ENCODE measurements at places on chromosomes 4 and X.
A peak's percentile ranks its signal among the peaks of the same experiment; 100 is the strongest.

- no peak for DNase-seq
Measured at GRCh38 chr4:11297627-11298026, 131.1 kb downstream of the HS3ST1 start.

GRCh38 chr4:139460565-139460964 is 6.6 kb downstream of the RAB33B start:
- DNase-seq = no peak

GRCh38 chr4:123234955-123235354 is 161.6 kb upstream of the SPRY1 start:
- DNase-seq = peak; percentile 69

DNA sequence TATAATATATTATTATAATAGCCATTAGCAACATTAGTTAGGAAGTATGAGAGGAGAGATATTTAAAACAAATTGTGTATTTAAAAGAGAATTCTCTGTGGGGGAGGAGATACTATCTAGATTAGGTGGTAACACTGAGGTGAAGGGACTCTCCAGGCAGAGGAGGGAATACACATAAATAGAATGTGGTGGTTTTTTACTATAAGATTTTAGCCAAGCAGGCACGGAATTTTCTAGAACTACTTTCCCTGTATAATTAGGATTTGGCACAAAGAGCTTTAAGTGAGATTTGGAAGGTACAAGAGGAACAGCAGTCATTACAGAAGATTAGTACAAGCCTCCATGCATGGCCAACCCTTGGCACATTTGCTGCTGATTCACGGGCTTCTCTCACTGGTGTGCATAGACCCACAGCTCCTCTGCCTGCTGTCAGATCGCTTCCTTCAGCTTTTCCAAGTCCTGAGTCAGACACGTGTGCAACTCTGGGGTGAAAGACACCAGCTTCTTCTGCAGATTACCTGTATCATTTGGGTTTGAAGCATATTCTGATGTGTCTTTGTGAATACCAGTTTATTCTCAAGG is 685.5 kb downstream of the KCTD8 start:
- no peak for DNase-seq

DNA sequence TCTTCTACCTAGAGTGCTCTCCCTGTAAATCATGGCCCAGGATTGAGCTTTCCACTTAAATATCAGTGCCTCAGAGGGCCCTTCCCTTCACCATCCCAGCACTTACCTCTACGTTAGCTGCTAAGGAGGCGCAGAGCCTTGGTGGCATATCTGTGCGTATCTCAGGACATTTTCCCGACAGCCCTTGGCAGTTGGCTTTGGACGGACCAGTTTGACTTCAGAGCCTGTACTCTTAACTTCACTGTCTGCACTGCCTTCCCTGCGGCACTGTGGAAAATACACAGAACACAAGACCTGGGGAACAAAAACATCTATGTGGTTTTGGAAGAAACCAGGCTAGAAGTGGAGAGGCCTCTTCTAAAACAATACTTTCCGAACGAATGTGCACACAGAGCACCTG is 2.4 kb downstream of the TADA2B start:
- DNase-seq = no peak

DNA sequence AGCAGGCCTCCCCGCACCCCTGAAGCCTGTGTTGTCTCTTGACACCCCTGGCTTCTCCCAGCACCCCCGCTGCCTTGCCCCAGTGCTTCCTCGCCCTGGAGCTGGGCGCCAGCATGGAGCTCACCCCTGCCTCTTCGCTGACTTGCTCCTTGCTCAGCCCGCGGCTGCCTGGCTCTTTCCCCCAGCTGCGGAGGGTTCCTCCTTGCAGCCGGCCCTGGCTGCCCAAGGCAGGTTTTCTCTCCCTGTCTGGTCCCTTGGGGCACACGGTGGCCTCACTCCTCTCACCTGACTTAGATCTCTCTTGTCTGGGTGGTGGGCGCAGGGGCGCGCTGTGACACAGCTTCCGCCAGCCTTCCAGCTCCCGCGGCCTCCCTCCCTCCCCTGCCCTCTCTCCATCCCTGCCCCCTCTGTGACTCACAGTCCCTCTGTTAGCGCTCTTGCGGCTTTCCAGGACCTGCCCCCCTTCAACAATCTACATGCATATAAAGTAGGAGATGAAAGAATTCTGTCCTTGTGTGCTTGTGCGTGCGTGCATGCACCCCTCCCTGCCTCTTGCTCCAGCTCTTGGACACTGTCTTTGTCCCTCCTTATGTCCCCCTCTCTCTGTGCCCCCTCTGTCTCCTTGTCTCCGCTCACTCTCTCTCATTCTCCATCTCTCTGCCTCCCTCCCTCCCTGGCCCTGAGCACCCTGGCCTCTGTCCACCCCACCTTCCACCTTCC is 2.2 kb downstream of the PLXNB3 start:
- DNase-seq = peak; percentile 79

GRCh38 chr4:105714071-105714521 is 5.5 kb downstream of the GSTCD start:
- peak; percentile 13 for DNase-seq

DNA sequence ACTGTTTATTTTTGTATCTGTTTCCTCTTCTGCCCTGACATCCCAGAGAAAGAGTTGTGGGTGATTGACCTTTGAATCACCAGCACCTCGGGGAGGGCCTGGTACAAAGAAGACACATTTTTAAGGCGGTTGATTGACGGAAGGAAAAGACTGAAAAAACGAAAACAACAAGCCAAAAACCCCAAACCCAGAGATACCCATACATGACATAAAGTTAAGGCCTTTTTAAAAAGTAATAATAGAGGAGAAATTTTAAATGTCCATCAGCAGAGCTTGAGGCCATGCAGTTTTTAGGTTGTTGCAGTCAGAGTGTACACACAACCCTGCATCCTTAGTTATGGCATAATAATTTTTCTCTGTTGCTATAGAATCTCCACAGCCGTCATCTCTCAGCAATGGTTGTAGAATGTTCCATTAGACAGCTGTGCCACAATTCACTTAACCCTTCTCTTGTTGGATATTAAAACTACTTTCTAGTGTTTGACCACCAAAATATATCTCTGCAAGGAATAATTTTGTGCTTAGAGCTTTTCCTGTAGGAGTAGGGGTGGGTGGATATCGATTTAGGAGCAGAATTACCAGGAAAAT is 110.2 kb downstream of the GNL3L start:
- DNase-seq = no peak

- DNase-seq = peak; percentile 35
Measured at GRCh38 chrX:118655561-118656246, 71.7 kb upstream of the IL13RA1 start.

GRCh38 chr4:124803026-124803425 is 90.5 kb upstream of the ANKRD50 start:
- DNase-seq = no peak

DNA sequence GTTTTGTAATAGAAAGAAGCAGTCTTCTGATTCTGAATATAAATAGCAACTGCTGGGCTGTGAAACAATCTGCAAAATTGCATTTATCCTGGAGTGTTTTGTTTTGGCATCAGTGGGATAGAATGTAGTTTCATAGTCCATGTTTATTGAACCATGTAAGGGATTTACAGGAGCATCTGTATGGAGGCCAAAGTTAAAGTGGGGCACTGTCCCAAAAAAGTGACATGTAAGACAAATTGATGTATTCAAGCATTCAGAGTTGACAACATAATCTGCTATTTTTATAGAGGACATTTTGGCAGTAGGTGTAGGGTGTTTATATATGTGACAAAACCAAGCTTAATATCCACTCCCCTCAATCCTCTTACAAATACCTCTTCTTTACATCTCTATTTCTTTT is 200.5 kb upstream of the ANK2 start:
- no peak for DNase-seq

GRCh38 chr4:99845708-99846469 is 29.3 kb downstream of the DAPP1 start:
- no peak for DNase-seq

DNA sequence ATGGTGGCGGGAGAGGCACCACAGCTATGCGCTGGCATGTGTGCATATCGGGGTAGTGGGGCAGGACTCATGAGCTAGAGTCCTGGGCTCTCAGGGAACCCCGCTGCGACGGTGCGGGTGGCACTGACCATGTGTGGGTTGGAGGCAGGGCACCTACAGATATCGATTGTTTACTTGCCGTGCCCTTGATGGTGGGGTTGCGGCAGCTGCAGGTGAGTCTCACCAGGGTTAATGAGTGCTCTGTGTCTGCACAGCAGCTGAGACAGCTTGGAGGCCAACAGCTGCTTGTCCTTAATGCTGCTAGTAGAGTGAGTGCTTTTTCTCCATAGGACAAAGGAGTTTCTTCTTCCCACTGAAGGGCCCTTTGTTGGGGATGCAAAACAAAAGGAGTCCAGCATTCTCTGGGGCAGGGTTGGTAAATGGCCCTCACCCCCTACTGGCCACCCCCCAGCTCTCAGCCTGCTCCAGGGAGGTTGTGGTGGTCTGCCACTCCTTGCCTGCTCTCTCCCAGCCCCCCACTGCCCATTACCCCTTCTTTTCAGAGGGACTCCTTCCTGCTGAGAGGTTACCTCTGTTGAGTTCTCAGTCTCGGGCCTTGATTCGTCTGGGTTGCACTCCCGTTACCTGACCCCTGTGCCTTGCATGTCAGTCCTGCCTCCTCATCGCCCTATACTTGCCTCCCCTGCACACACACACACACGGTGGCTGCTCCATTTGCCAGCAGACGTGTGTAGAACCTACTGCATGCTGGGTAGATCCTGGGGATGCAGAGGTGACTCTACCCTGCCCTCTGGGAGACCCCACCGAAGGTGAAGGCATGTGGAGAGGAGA is 52.8 kb downstream of the TBC1D14 start:
- no peak for DNase-seq

GRCh38 chr4:7585768-7586167 is 151.0 kb upstream of the PSAPL1 start:
- no peak for DNase-seq

DNA sequence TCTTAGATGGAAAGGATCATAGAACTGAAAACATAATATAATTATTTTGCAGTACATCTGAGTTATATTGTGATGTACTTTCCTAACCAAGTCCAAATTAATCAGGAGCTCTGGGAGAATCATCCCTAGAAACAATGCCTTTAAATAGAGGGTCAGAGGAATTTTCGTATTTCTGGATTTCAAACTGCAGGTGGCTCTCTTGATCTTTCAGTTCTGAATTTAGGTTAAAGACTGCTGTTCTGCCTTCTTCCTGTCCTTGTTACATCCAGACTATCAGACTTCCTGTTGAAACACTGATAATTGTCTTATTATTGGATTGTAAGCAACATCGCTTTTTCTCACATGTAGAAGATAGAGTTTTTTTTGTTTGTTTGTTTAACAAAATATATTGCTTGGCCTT is 142.7 kb downstream of the RPA4 start:
- DNase-seq = no peak

- DNase-seq = no peak
Measured at GRCh38 chrX:137425273-137425902, 140.5 kb upstream of the ZIC3 start.

- peak; percentile 50 for DNase-seq
Measured at GRCh38 chr4:22090661-22091351, 142.2 kb upstream of the KCNIP4 start.

DNA sequence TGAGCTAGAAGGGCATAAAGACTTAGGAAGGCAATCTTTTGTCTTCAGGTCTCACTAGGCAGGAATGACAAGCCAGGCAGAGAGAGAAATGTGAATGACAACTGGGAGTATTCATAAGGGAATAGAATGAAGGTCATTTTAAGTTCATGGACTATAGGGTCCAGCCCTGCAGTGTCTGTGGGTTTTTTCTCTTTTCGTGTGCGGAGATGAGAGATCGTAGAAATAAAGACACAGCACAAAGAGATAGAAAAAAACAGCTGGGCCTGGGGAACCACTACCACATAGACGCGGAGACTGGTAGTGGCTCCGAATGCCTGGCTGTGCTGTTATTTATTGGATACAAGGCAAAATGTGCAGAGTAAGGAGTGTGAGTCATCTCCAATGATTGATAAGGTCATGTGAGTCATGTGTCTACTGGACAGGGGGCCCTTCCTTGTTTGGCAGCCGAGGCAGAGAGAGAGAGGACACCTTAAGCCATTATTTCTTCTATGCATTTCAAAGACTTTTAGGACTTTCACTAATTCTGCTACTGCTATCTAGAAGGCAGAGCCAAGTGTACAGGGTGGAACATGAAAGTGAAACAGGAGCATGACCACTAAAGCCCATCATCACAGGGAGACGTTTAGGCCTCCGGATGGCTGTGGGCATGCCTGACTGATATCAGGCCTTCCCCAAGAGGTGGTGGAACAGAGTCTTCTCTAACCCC is 921.8 kb upstream of the PCDH10 start:
- no peak for DNase-seq

All from fibroblast of skin of right quadriceps (primary cell).